Gastroesophageal sphincter (tissue), 4 donors: ENCODE measurements at places on chromosomes 16 and 17.

- ATAC-seq: no peak
Measured at GRCh38 chr17:78676412-78677302, 99.5 kb upstream of the DNAH17 start.

GRCh38 chr17:80677214-80677756, 132.6 kb downstream of the RPTOR start:
- no peak for ATAC-seq

DNA sequence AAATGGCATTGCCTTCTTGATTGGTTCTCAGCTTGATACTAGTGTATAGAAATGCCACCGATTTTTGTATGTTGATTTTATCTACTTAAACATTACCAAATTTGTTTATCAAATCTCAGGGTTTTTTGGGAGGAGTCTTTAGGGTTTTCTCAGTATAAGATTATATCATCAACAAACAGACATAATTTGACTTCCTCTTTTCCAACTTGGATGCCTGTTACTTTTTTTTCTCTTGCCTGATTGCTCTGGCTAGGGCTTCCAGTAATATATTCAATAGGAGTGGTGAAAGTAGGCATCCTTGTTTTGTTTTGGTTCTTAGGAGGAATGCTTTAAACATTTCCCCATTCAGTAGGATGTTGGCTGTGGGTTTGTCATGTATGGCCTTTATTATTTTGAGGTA, 29.1 kb downstream of the EFCAB13 start:
- no peak for ATAC-seq

- no peak for ATAC-seq
Measured at GRCh38 chr16:82137822-82138167, 32.2 kb downstream of the MPHOSPH6 start.

- ATAC-seq: peak; percentile 57
Measured at GRCh38 chr17:48597778-48598631, 4.4 kb upstream of the HOXB5 start.

DNA sequence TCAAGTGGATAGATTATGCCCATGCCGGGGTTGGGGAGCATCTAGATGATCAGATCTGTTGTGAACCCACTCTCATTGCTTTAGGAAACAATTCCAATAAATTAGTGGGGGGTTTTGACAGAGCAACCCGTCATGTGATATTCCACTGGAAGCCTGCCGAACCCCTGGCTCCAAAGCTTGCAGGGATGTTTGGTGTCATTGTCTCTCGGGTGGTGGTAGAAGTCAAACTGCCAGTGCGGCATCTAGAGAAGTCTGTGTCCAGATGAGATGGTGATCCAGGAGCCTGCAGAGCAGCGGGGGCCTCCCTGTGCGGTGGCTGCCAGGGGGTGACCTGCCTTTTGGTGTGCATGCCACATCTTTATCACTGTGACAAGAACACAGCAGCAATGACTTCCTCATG, 91.7 kb downstream of the SHISA6 start:
- ATAC-seq: no peak

- ATAC-seq: peak; percentile 95
Measured at GRCh38 chr17:80942423-80943345, 49.0 kb upstream of the CHMP6 start.

DNA sequence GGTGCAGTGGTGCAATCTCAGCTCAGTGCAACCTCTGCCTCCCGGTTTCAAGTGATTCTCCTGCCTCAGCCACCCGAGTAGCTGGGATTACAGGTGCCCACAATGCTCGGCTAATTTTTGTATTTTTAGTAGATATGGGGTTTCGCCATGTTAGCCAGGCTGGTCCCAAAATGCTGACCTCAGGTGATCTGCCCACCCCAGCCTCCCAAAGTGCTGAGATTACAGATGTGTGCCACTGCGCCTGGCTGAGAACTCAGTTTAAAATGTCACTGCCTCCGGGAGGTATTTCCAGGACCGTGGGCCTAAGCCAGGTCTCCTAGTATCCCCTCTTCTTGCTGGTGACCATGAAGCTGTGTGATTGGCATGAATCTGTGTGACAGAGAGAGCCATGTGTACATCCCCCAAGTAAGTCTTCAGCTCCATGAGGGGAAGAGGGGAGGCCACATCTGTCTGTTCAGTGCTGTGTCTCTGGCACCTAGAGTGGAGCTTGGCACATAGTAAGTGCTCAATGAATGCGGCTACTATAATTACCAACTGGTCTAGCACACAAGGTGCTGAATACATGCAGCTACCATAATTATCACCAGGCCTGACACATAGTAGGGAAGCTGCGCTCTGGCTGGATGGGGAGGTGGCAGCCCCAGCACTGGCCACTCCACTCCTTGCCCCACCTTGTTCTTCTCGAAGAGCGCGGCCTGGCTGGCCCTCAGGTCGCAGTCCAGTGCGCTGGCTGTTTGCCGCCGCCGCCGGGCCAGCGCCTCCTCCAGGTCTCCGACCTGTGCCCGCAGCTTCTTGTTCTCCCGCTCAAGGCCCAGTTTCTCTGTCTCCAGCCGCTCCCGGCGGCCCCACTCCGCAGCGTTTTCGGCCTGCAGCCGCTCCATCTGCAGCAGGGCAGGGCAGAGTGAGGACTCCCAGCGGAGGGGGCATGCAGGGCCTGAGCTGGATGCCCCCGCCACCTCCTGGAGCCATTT, 18.7 kb downstream of the CCDC102A start:
- no peak for ATAC-seq

DNA sequence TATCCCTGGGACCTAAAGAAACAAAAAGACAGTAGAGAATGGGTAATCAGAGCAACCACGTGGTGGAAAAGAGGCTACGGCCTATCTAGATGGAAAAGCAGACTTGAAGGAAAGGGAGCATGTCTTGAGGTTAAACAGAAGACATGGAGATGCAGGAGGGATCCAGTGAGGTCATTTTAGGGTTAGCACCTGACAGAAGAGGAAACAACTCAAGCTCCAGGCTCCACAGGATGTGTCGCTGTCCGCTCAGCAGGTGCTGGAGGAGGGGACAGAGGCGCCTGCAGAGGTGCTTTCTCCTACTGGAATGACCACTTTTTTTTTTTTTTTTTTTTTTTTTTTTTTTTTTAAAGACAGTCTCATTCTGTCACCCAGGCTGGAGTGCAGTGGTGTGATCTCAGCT, 47.5 kb upstream of the CLEC3A start:
- ATAC-seq: no peak

DNA sequence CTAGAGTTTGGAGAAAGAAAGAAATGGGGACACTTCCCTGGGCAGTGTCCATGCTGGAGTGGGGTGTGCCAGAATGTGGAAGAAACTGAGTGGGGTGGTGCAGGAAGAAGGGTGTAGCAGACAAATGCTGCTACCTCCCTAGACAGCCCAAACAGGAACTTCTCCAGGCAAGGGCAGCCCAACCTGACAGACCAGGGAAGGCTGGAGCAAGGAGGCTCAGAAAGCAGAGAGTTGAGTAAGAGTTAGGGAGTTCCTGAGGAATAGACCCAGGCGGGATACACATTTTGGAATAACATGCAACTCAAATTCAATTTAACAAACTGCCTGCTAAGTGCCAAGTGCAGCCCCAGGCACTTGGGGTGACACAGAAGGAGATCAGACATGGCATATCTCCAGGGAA, 1.0 kb upstream of the MYO18A start:
- ATAC-seq: no peak

DNA sequence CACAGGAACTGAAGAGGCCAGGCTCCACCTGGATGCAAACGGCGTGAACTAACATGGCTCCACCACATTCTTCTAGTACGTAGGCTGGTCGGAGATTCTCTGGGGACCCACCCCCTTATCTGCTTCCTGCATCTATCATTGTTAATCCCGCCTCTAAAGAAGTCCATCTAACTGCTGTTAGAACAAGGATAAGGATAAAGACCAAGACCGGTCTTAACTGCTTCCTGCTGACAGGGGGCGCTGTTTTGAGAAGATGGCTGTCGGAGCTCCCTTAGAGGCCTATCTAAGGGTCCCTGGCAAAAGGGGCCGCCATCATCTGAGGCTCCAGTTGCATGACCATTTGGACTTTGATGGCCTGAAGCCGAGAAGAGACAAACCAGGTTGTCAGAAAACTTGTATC, 25.8 kb upstream of the TNFSF12 start:
- no peak for ATAC-seq

DNA sequence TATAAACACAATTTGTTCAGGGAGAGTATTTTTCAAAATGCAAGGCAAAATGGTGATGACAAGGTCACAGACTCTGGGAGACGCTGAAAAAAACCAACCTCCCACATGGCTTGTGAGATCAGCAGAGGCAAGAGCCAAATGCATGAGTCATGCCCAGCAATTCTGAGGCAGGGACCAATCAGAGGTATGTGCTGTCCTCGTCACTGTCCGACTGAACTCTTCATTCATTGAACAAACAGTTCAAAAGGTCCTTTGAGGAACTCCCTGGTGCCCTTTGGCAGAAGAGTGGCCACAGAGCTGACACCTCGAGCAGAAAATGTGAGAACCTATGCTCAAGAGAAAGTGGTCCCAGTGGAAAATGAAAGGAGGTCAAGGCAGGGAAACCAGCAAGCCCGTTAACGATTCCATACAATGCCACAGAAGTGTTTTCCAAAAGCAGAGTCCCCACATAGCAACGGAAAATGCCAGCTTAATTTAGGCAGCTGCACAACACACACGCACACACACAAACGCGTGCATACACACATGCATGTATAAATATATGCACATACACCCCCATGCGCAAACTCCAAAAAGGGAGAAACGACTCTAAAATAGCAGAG, 50.9 kb downstream of the CDH11 start:
- peak; percentile 88 for ATAC-seq

GRCh38 chr16:83967838-83968305, at the start of gene NECAB2:
Gene NECAB2, plus strand, starts transcription at chr16:83968244. Its CDS starts 405 bp downstream, at chr16:83968649.
- ATAC-seq: peak; percentile 53

- peak; percentile 2 for ATAC-seq
Measured at GRCh38 chr17:2065949-2066400, 11.1 kb downstream of the HIC1 start.

DNA sequence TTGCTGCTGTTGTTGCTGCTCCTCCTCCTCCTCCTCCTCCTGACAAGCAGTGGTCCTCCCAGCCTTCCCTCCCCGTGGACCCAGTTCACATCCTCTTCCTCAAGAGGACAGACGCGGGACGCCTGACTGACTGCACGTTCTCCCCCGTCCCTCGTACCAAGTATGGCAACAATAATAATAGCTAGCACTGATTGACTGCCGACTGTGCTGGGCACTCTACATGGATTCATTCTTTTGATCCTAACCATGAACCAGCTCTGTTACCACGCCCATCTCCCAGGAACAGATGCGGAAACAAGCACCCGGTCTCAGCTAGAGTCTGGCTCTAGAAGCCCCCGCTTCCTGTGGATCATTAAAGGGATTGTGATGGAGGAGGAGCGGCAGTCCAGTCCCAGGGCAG, 78.0 kb downstream of the GNAO1 start:
- ATAC-seq: no peak

DNA sequence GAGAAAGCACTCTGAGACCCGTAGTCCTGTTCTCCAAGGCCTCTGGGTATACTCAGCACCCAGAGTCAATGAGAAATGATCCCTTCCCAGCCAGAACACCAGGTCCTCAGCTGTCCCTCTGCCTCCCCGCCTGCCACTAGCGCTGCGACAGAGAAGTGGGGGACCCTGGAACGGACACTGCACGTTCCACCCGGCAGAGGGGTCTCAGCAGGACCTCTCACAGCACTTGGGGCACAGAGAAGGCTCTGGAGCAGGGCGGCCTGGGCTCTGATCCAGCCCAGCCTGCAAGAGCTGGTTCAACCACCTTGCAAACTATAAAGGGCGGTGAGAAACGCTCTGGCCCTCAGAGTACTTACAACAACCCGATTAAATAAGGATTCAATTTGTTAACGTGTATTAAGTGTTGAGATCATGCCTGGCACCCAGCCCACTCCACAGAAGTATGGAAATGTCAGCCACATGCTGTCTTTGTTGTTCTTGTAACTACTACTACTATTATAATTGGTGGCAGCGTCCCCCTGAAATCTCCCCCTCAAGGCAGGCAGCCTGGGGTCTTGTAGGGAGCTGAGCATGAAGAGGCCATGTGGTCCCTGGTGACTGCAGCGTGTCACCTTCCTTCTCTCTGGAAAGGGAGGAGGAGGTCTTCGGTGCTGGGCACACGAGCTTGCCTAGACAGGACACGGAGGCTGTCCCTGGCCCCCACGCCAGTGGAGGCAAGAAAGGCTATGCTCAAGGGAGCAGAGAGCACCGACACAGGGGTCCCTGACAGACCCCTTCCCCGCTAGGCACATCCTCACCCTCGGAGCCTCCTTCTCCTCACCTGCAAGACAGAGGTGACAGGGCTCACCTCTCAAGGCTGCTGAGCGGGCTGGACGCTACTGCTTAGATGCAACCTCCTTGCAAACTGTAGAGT, 2.4 kb downstream of the OSGIN1 start:
- ATAC-seq: no peak

DNA sequence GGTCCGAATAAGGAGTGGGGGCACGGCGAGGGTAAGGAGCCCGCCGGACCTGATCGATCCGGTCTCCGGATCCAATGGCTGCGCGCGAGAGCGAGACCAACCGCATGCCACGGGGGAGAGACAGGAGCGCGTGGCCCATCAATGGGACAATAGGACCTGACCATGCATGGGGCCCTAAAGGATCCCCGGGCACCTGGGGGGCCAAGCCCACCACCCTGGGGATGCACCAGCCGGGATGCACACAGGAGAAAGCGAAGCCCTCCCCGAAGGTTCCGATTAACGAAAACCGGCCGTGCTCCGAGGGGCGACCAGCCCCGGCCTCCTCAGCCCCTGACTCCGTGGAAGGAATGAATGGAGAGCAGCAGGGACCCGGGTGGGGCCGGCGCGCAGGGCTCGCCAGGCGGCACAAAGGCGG, 525 bp downstream of the JPT1 start:
- no peak for ATAC-seq

DNA sequence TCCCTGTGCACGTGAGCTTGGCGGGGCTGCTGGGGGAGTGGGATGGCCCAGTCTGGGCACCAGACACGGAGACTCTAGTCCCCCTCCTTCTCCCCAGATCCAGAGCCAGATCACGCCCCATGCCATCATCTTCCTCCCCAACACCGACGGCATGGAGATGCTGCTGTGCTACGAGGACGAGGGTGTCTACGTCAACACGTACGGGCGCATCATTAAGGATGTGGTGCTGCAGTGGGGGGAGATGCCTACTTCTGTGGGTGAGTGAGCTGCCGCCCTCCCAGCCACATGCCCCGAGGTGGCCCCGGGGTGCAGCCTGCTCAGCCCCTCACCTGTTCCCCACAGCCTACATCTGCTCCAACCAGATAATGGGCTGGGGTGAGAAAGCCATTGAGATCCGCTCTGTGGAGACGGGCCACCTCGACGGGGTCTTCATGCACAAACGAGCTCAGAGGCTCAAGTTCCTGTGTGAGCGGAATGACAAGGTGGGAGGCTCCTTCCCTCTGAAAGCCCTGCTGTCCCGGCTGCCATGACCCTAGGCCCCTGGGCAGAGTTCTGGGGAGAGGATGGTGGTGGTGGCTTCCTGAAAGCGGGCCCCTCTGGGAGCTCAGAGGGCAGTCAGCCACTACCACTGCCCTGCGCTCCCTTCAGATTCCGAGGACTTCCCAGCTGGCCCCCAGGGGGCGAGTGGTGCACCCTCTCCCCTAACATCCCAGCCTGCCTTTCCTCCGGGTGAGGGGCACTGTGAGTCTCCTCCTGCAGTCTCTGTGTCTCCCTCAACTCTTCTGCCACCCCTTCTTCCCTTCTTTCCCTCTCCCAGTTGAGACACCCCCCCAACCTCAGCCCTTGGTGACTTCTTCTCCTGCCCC, 2.8 kb upstream of the C17orf107 start:
- ATAC-seq: no peak

GRCh38 chr17:28174352-28175046, 132.0 kb downstream of the NLK start:
- no peak for ATAC-seq

GRCh38 chr17:6780001-6780400, 4.0 kb downstream of the FBXO39 start:
- ATAC-seq: no peak
